ENCODE measurements at places on chromosomes 12 and 14.

- DNase-seq: no peak
These were observed 14.8 kb downstream of the ZBTB39 start for GRCh38 chr12:56991319-56992246.

- no peak for DNase-seq
These were observed 206.4 kb downstream of the CRADD start for GRCh38 chr12:93883436-93884154.

- no peak for DNase-seq
These were observed 123.8 kb downstream of the PTPRB start for GRCh38 chr12:70513426-70513825.

- DNase-seq: no peak
These were observed 22.8 kb downstream of the APOBEC1 start for GRCh38 chr12:7642876-7643309.

DNA sequence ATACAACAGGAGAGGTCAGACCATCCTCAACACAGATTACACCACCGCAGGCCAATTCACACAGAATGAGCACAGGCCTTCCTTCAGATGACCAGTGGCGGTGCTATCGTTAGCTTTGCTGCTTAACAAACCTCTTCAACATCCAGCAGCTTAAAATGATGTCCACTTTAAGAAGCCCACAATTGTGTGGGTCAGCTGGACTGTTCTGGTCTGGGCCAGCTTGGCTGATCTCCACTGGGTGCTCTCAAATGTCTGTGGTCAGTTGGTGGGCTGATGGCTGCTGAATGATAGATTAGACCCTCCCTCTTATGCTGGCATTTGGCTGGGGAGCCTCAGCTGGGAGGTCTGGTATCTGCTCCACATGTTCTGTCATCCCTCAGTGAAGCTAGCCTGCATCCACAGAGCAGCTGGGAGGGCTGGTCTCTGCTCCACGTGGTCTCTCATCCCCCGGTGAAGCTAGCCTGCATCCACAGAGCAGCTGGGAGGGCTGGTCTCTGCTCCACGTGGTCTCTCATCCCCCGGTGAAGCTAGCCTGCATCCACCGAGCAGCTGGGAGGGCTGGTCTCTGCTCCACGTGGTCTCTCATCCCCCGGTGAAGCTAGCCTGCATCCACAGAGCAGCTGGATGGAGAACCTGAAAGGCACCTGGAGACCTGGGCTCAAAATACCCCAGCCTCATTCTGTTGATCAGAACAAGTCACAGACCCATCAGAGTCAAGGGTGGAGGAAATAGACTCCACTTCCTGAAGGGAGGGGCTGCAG, 203.6 kb upstream of the DIO3 start:
- DNase-seq: no peak

DNA sequence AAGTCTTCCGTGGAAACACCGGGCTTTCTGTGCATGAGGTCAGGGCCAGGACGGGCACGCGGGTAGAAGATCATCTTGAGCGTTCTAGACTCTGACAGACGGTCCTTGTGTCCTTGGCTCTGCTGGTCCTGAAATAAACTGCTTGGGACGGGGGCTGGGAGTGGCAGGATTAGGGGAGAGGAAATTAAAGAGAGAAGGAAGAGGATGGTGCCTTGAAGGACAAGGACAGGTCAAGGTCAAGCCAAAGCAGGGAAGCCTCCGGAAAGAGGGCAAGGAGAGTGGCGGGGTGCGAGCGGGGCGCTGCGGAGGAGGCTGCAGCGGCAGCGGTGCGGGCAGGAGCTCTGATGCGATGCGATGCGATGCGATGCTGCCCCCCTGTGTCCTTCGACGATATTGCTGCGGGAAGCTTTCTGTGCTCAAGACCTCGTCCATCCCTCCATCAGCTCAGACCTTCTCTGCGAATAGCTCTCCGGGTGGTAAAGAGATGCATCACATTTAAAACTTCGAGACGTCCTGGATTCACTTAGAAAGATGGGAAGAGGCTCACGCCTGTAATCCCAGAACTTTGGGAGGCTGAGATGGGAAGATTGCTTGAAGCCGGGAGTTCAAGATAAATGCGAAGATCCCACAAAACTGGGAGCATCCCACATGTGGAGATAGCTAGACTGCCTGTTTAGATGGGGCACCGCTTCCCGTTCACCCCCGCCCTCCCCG, 110.1 kb upstream of the TMEM132D start:
- DNase-seq: peak; percentile 61

DNA sequence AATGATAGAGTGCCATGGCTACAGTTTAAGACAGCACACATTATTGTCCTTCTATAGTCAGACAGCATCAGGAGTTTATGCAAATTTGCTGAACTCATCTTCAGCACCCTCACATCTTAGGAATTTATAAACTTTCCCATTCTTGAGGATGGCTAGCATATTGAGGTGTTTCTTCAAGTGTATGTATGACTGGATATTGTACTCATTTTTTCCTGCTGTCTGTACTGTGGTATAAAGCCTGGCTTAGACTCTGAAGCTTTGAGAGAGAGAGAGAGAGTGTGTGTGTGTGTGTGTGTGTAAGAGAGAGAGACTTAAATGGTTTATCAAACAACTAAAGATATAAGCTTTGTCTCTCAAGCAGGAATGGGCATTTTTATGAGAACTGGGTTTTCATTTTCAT, 161.6 kb downstream of the PIK3C2G start:
- no peak for DNase-seq

DNA sequence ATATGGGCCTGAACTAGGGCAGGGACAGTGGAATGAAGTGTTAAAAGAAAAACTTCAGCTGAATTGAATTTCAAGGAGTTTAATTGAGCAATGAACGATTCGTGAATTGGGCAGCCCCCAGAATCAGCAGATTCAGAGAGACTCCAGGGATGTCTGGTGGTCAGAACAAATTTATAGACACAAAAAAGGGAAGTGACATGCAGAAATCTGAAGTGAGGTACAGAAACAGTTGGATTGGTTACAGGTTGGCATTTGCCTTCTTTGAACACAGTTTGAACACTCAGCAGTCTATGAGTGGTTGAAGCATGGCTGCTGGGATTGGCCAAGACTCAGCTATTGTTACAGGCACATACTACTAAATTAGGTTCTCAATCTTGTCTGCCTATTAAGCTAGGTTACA, 9.7 kb upstream of the TBPL2 start:
- DNase-seq: no peak

DNA sequence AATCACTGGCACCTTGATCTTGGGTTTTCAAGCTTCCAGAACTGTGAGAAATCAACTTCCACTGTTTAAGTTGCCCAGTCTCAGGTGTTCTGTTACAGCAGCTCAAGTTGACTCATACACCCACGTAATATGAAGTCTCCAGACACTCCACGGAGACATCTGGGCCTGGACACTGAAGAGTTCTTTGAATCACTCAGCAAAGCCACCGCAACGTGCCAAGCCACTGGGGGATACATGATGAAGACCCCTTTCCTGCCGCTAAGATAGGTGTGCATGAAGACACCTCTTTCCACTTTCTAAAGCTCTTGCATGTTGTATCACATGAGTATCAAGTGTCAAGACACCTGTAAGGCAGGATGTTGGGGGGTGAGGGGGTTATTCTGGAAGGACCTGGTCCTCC, 311.7 kb upstream of the RTL1 start:
- no peak for DNase-seq

- no peak for DNase-seq
These were observed 50.2 kb downstream of the RIN3 start for GRCh38 chr14:92563765-92564285.

- DNase-seq: no peak
These were observed 42.3 kb downstream of the BCL11B start for GRCh38 chr14:99229654-99230207.

DNA sequence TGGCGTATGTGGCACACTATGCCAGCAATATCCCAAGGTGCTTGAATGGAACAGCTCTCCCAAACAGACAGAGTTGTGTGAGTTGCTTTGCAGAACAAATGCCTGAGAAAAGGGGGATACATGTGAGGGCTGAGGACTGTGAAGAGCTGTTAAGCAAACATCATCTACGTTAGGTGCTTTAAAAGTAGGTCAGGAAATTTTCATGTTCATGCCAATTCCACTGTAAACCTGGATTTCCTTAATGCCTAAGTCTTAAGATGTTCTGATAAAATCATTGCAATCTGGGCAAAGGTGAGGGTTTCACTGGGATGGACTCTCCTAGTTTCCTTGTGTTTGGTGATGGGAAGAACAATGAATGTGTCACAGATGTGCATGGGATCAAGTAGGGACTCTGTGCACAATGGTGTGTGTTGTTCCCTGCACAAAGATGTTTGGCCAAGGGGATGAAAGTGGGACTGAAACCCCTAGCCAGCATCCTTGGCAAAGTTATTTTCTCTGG, 227.9 kb downstream of the KTN1 start:
- DNase-seq: no peak

GRCh38 chr14:106506881-106507305, 980.5 kb downstream of the TMEM121 start:
- no peak for DNase-seq

- DNase-seq: no peak
These were observed 33.6 kb downstream of the CTSG start for GRCh38 chr14:24542346-24542936.

DNA sequence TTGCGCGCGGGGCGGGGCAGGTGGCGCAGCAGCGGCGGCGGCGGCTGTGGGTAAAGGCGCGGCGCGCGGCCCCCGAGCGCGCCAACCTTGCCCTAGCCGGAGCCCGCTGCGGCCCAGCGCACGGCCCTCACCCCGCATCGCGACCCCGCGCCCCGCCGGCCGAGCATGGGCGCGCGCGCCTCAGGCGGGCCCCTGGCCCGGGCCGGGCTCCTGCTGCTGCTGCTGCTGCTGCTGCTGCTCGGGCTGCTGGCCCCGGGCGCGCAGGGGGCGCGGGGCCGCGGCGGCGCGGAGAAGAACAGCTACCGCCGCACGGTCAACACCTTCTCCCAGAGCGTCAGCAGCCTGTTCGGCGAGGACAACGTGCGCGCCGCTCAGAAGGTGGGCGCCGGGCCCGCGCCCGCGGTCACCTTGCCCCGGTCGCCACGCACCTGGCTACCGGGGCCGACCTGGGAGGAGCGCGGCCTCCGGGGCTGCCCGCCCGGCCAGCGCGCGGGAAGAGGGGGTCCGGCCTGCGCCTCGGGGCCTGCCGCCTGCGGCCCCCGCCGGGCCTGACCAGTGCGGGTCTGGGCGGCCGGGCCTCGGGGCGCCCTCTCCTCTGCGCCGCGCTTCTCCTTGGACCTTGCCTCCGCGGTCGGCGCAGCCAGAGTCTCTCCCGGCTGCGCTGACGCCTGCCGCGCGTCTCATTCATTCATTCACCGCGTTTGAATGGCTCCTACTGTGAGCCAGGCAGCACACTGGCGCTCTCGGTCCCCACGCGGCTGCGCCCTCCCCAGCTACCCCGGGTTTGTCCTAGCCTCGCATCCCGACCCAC, at the start of gene BRI3BP:
BRI3BP (plus strand) TSS at position 20 of the 811 bp plus-strand sequence; CDS start at position 166, 146 bp downstream.
- DNase-seq: peak; percentile 17

DNA sequence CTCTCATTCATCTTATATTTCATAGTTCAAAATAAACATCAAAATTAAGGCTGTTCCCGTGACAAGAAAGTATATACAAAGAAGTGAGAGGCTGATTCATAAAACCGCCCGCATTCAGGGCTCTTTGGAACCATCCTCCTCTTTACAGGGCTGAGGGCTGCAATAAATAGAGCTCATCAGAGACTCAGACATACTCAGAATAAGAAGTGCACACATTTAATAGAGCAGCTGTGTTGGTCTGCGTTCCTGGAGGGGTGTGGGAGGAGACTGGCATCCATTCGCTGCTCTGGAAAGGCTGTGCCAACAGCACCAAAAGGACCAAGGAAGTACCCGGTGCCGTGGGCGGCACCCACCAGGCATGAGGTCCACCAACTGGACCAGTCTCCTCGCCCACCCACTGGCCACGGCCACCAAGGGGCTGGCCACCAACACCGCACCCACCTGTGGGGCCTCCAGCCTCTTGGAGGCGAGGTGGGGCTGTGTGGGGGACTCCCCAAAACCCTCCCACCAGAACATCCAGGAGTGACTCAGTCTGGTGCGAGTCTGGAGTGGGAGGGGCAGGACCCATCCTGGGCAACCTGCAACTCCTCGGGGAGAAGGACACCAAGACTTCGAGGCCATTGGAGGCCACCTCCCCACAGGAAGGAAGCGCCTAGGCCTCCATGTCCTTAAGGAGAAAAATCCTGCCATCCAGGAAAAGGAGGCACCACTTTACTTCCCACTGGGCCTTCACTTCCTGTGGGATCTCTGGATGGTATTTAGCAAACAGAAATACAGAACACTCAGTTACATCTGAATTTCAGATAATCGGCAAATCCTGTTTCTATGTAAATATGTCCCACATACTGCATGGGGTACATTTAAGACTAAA, 32.7 kb downstream of the VCPKMT start:
- DNase-seq: no peak

DNA sequence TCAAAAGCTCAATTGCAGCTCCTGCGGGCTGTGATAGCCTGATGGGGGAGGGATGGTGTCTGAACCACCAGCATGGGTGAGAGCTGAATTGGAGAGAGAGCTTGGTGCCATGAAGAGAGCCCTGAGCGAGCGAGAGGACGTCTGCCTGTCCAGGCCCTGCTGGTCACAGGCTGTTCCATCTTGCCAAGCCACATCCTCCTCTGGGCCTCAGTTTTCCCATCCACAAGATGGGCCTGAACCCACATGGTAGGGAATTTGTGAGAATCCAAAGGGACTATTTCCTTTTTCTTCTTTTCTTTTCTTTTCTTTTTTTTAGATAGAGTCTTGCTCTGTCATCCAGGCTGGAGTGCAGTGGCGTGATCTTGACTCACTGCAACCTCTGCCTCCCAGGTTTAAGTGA, 276.4 kb downstream of the VRK1 start:
- no peak for DNase-seq

GRCh38 chr14:68940614-68941185, 38.4 kb downstream of the ACTN1 start:
- DNase-seq: no peak

GRCh38 chr12:21301-22189, 45.0 kb upstream of the IQSEC3 start:
- DNase-seq: no peak

- DNase-seq: no peak
These were observed 55.4 kb downstream of the CCER1 start for GRCh38 chr12:90899456-90900182.

DNA sequence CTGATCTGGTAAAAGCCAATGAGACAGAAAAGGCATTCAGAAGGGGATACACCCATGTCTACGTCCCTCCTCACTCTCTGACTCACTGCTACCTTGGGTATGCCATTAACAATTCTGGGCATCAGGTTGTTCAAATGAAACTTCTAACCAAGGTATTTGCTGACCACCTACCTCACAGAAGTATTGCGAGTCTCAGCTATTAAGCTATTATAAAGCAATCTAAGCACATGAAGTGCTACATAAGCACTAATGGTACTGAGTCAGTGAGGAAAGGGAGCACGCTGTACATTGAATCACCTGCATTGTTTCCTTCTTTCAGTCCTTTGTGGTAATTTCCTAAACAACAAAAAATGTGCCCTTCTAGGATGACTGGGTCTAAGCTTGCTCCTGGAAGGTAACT, 62.8 kb upstream of the CCDC91 start:
- no peak for DNase-seq

Data from anterior cingulate cortex (tissue), 58 donors.